Right renal pelvis (tissue), 4 donors: ENCODE measurements at places on chromosomes 2 and 18.

- no peak for DNase-seq
Observed at GRCh38 chr2:168773719-168774521, 28.5 kb upstream of the NOSTRIN start.

DNA sequence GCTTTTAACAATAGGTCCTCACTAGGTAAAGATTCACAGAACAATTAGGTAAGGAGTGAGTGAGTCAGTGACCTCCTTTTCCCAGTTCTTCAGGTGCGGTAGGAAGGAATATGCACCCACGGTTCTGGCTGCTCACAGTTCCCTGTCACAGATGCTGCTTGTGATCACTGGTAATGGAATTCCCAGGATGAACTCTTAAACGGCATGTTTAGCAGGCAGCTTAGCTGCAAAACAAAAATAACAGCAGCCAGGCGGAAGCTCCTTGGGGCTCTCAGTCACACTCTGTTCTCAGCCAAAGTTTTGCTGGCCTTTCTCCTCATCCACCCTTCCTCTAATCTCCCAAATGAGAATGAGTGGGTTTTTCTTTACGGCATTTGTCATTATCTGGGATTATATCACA, 274.5 kb downstream of the MYT1L start:
- no peak for DNase-seq

- DNase-seq = no peak
Observed at GRCh38 chr18:51137026-51137729, 60.3 kb downstream of the MEX3C start.

- no peak for DNase-seq
Observed at GRCh38 chr2:114076961-114077360, 187.1 kb downstream of the ACTR3 start.

DNA sequence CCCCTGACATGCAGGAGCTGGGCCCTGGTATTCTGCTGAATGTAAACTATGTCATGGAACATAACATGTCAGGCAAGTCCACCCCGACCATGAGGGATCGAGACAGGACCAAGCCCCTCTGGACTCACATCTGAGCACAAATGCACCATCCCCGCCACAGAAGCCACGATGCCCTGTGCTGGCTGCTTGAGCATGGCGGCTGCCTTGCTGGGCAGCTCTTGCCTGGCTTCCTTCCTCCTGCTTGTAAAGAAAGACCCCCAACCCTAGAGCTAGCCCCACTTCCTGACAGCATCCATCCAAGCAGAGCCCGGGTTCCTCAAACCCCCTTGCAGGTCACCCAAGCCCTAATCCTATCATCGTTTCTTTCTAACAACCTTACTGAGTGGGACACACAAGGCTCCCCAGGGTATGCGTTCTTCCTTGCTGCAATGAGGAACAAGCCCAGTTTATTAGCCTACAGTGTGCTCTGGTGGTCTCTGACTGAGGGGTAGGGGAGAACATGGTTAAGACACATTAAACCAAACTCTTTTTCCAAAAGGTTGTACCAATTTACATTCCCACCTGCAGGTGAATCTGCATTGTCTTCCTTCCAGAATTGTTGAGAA, 26.6 kb downstream of the PTPN18 start:
- DNase-seq = no peak

DNA sequence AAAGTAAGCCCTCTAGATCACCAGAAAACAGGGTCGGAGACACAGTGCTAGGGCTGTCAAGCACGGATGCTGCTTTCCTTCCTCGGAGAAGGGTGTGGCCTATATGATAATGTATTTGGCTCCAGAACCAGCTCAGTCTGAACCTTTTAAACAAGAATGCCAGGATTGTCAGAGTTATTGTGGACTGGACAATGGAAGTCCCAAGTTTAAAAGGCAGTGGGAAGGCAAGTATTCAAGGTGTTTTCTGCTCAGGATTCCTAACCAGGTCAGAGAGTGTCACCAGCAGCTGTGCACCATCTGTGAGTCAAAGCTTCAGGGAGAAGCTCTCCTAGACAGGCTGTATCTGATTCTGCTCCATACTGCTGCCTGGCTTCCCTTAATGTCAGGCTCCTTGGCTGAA, 94.8 kb downstream of the SPOPL start:
- no peak for DNase-seq

DNA sequence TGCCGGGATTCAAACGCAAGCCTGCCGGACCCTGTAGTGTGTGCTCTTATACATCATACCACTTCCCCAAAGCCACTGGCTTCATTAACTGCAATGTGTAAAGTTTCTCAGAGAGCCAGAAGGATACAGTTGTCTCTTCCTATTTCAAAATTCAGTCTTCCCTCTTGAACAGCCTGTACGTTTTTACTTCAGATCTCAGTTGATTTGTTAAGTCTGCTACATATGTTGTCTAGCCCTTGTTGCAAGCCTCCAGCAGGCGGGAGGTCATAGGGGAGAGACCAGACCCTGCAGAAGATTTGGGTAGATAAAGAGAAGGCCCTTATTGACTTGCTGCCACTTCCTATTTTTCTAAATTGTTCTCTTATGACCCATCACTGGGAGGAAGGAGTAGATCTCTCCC, 56.2 kb downstream of the ARHGEF33 start:
- DNase-seq = no peak

DNA sequence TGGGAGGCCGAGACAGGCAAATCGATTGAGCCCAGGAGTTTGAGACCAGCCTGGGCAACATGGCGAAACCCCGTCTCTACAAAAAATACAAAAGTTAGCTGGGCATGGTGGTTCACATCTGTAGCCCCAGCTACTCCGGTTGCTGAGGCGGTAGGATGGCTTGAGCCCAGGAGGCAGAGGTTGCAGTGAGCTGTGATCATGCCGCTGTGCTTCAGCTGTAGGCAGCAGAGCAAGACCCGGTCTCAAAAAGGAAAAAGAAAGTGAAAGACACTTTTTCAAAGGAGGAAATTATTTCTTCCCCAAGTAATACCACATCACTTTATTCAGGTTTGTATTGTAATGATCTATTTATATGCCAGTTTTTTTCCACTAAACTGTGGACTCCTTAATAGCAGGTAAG, 35.7 kb upstream of the TAF4B start:
- no peak for DNase-seq

- DNase-seq = peak; percentile 56
Observed at GRCh38 chr18:36772241-36772723, 56.5 kb downstream of the TPGS2 start.

DNA sequence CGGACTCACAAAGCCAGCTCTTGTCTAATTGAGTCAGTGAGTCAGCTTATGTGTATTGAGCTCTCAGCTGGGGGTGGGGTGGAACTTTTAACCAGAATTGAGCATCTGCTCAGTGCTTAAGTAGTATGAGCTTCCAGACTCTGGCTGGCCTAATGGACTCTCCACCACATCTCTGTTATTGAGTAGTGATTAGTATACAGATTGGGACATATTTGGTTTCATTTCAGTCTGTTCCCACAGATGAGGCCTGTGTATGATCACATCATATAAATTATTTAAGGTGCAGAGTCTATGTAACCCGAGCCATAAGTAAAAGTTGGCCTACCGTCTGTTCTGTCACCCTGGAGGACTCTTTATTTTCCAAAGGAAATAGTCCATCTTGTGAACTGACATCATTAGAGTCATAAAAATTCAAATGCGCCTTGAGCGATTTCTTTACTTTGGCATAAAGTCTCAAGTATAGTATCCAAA, 152.1 kb downstream of the THSD7B start:
- DNase-seq = no peak

DNA sequence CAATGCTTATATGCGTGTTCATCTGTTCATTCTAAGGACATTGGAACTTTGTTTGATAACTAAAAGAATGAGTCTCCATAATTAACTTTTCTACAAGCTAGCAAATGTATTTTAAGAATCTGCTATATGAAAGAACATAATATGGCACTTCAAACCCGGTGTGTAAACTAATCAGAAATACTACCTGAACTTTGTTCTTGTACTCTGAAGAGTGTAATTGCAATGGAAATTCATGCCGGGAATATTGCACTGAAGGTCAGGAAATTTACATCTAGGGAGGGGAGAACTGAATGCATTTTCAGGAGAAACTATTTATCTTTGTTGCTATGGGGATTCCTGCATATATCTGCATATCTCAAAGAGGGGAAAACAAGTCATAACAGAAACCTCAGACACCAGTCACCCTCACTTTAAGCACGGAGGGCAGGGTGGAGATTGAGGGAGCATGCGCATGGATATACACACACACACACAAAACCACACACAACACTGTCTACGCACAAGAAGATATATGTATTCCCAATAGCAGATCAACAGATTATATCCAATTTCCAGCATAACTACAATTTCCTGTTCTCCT, 76.2 kb downstream of the DTNA start:
- no peak for DNase-seq

GRCh38 chr18:48996901-48997463, 46.2 kb upstream of the SMAD7 start:
- DNase-seq = no peak

DNA sequence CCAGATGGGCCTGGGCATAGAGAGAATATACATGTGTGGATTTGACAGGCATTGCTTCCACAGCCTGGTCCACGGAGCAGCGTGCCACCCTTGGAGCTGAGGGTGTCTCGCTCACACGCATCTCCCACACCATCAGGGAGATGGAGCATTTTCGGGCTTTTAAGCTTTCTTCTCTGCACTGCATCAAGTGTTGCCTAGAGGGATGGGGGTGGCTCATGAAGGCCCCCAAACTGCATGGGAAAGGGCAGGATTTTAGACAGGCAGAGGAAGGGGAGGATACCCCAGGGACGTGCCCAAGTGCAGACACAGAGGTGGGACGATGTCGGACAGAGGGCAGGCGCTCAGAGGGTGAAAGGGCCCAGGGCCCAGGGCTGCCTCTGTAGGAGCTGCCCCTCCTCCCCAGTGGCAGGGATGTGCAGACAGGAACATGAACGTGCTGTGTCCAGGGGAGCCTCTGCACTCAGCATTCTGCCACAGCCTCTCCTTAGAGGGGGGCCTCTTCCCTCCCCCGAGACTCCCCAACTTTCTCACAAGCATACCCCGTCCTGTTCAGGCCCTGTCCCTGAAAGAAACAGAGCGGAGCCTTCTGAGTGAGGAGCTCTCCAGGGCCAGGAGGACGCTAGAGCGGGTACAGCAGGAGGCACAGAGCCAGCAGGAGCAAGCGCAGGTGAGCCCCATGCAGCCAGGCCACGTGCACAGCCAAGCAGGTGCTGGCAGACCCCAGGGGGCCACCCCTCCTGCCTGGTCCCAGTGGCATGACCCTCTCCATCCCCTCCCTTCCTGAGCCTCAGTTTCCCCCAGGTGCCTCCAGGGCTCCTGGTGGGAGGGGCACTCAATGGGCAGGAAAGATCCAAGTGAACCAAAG, 42.9 kb upstream of the SNED1 start:
- DNase-seq = no peak
